ENCODE measurements at places on chromosomes 16 and 17.
A peak's percentile ranks its signal among the peaks of the same experiment; 100 is the strongest.

- DNase-seq = no peak
Observed at GRCh38 chr17:55895112-55895759, 144.4 kb downstream of the PCTP start.

DNA sequence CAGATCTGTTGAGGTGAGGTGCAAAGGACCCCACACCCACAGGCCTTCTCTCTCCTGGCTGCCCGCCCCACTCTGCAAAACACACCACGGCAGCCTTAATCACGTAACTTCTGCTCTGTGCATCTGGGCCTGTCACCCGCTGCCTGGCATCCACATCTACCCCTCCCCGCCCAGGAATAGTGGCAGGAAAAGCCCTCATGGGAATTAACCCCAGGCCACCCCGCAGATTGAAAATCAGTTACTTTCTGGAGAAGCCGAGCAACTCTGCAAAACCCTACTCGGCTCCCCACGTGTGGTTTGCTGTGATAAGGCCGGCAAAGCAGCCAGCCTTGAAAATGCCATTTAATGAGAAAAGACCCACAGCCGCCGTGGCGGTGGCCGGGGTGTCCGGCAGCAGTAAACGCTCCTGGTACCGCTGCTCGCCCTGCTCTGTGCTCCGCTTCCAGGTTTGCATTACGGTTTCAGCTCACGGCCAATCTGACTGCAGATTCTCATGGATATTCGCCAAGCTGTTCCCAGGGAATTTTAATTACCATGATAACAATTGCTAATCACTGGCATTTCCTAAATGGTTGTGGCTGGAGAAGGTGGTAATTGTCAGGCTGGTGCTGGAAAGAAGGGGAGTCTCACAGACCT, 78.0 kb upstream of the DOC2B start:
- DNase-seq = peak; percentile 19

- no peak for DNase-seq
Observed at GRCh38 chr16:88754912-88755744, 29.9 kb downstream of the PIEZO1 start.

DNA sequence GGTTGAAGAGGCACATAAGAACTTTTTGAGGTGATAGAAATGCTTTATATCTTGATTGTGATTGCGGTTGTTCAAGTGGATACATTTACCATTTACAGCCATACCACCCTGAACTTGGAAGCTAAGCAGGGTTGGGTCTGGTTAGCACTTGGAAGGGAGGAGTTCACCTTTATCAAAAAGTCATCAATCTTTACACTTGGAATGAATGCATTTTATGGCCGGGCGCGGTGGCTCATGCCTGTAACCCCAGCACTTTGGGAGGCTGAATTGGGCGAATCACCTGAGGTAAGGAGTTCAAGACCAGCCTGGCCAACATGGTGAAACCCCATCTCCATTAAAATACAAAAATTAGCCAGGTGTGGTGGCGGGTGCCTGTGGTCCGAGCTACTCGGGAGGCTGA, 9.5 kb upstream of the GJD3 start:
- no peak for DNase-seq

DNA sequence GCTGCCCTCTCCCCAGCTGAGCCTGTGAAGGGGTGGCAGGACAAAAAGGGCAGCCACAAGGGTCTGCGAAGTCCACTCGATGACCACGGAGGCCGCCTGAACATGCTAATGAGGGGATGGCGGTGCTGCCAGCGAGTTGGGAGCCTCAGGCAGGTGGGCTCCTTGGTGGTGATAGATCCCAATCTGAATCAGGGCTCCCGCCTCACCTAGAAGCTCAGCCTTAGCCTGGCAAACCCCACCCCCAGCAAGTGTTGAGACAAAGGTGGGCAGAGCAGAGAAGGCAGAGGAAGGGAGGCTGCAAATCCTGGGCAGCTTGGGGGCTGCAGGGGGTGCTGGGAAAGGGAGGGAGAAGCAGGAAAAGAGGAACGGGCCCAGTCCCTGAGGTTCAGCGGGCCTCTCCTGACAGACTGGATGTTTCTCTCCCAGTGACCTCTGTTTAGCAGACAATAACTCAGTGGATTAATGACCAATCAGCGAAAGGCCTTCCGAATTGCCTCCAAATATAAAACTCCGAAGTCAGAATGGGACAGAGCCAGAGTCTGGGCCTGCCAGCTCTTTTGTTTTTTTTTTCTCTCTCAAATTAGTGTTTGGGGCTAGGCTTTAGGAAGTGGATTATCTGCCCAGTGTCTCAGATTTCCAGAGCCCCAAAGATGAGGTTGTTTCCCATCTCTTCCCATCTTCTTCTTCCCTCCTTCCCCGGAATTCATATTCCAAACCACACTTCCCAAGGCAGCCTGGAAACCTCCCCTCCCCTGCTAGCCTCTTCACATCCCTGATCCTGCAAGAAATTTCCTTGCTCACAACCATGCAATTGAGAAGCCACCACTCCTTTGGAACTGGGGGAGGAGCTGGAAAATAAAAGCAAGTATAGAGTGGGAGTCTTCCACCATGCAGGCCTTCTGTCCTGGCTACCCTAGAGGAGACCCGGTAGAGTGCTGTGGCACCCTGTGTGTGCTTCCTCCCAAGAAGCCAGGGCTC, 15.2 kb upstream of the HOXB2 start:
- no peak for DNase-seq
